Fibroblast of the aortic adventitia (primary cell): ENCODE measurements at places on chromosomes 11 and 22. TPM values are rescaled to one million over a fixed set of nuclear protein-coding genes. Genes with fewer than 3 reads are reported as not detected.
A peak's percentile ranks its signal among the peaks of the same experiment; 100 is the strongest.

Gene ARSA
- total RNA-seq: 21.9 and 30.3 TPM in 2 replicates

Gene CSF2RB
- 0.81 and 0.98 TPM in 2 replicates for total RNA-seq

Gene EHF
- total RNA-seq: 0.18 TPM in 1 of 2 replicates, not detected in the other

Gene FXYD6
- 0.98 and 1.3 TPM in 2 replicates for total RNA-seq

Gene TCN2
- 13.9 and 17.7 TPM in 2 replicates for total RNA-seq

- DNase-seq: no peak
These were observed 20.9 kb downstream of the TMPRSS13 start for GRCh38 chr11:117908109-117908895.

GRCh38 chr22:32286290-32286840, 31.2 kb upstream of the SLC5A4 start:
- no peak for DNase-seq

GRCh38 chr11:11895672-11896071, 53.9 kb downstream of the USP47 start:
- DNase-seq: peak; percentile 31

DNA sequence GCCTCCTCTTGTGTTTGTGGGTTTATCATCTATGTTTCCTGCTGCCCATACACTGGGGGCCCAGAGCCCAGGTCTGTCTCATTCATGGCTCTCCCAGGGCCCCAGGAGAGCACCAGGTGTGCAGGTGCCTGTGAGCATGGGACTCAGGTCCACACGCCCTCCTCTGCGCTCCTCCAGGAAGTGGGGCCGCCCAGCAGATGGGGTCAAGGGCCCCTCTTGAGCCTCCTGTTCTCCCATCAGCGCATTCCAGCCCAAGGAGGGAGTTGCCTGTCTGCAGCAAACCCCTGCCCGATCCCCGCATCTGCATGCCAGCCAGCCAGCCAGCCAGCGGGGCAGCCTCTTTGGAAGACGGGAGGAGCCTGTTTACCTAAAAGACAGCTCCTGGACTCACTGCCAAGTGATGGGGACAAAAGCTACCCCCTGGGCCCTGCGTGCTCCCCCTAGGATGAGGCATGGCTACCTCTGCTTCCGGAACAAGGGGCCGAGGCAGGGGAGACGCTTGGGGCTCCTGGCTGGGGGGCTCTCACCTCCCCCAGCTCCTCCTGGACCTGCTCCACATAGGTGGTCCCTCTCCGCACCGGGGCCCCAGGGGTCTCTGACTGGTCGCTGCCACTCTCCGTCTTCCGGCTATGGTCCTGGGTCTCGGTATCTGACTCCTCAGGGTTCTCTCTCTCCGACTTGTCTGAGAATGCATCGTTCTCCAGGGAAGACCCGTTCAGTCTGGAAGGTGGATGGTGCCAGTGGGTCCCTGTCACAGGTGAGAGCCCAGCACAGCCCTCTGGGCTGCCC, 49.7 kb upstream of the CARS1 start:
- DNase-seq: no peak

DNA sequence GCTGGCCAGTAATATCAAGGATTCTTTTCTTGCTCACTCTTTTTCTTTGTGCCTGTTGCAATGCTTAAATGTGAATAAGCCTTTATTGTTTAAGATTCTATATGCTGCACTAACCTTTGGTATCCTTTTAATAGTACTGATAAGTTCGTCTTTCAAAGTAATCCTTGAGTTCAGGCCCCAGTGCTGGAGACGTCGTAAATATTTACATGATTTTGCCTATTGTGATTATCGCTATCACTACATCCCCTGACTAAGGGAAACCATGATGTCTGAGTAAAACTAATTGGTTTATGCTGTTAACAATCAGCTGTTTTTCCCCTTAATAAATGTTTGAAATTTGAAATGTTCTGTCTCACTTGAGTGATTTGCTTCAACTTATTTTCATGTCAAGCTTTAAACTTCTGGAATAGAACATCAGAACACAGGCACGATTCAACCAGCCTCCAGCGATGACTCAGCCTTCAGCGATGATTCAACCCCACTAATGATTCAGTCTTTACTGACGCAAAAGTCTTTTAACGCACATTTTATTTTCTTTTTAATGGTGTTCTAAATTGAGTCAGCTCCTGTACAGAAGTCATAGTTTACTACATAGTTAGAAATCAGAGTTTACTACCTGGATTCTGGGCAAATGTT, 3.9 kb downstream of the HTATIP2 start:
- DNase-seq: peak; percentile 85

DNA sequence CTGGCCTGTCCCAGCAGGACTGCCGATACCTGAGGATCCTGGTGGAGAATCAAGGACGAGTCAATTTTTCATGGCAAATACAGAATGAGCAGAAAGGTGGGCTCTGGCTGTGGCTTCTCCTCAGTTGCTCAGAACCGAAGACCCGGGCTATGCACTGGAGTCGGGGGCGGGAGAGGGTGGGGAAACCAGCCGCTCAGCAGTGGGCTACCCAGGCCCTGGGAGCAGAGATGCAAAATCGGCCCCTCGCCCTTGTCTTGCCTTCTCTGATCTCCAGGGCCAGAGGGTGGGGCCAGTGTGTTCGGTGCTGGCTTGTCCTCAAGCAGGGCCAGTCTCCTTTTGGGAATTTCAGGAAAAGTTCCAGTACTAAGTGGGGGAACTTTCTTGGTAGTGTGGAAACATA, 18.4 kb upstream of the GLB1L2 start:
- DNase-seq: no peak

DNA sequence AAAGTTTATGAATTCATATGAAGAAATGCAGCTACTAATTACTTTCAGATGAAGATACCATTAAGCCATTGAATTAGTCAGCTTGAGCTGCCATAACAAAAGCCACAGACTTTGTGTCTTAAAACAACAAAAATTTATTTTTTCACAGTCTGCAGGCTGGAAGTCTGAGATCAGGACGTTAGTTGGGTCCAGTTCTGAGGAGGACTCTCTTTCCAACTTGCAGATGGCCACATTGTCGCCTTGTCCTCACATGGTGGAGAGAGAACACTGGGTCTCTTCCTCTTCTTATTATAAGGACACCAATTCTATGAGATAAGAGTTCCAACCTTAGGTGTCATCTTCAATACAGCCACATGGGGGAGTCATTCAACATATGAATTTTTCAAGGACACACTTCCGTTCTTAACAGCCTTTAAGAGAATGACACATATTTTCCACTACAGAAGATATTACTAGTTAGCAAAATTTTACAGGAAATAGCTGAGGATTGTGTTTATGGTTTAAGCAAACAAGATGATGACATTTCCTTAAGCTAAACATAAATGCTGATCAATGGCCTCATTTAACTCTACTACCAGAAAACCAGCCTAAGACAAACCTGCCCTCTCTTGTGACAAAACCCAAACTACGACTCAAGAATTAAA, 56.0 kb downstream of the DCUN1D5 start:
- peak; percentile 85 for DNase-seq

GRCh38 chr22:39800790-39801520, 92.6 kb downstream of the ENTHD1 start:
- DNase-seq: no peak

- DNase-seq: no peak
These were observed 816.3 kb downstream of the BRD1 start for GRCh38 chr22:49011379-49011768.

DNA sequence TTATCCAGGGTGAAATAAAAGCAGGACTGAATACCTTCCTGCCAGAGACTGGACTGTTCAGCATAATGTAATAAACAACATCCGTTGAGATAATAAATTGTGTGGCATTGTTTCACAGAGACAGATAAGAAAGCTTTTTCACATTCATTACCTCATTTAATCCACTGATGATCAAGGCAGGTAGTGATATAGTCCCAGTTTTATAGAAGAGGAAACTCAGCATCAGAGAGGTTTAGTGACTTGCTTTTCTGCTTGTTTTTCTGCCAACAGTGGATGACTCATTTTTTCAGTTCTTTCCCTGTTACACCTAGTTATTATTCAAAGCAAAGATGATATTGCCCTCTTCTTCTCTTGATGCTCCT, 4.0 kb downstream of the MYO18B start:
- peak; percentile 70 for DNase-seq
